ENCODE measurements at places on chromosomes 3 and 15.

DNA sequence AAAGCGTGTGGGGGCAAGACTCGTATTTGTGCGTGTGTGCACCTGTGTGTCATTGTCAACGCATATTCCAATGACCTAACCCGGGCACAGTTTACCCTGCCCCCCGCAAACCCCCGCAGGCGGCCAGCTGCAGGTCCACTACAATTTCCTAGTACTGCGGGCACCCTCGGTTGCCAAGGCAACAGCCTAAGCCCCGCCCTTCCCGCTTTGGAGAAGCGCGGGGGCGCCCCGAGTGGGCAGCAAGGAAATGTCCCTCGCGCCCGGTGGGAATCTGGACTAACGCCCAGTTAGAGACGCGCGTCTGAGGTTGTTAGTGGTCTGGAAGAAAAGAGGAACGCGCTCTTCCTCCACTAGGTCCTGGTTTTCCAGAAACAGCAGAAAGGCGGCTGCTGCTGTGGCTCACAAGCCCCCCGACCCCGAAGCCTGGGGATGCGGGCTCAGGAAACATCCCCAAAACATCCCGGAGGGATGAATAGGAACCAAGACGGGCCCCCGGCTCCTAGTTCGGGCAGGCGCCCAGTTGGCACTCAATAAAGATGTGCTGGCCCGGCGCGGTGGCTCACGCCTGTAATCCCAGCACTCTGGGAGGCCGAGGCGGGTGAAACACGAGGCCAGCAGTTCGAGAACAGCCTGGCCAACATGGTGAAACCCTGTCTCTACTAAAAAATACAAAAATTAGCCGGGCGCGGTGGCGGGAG, 1.1 kb downstream of the ABHD14A start:
- H3K27me3 ChIP-seq: peaks cover 5% of the 10 kb centered on the region
- no peaks in the 10 kb centered on the region for H3K36me3 ChIP-seq
- H3K4me3 ChIP-seq: peak overlapping the region; percentile 89
- H3K27ac ChIP-seq: peak overlapping the region; percentile 88
- H3K4me1 ChIP-seq: peaks cover 43% of the 10 kb centered on the region

DNA sequence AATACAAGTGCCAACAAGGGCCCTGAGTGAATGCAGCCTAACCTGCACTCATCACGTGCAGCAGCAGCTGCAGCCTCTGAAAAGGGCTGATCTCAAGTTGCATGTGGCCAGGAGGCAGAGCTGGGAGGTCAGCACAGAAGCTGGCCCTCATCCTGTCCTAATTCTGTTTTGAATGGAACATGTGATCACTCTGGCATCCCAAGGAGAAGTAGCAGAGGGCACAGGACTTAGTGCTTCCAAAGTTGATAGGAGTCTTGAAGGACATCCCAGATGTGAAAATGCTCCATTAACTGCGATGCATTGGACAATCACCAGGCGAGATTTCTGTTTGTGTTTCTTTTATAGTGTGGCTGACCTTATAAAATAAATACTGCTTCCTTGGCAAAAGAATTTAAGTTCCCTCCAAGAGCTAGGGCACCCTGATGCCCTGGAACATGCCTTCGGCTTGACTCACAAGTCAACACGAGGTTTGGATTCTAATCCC, 31.6 kb upstream of the STAG1 start:
- H3K4me3 ChIP-seq: no peak overlapping the region
- H3K36me3 ChIP-seq: no peaks in the 10 kb centered on the region
- no peak overlapping the region for H3K27ac ChIP-seq
- DNase-seq: no peak
- no peaks in the 10 kb centered on the region for H3K27me3 ChIP-seq

DNA sequence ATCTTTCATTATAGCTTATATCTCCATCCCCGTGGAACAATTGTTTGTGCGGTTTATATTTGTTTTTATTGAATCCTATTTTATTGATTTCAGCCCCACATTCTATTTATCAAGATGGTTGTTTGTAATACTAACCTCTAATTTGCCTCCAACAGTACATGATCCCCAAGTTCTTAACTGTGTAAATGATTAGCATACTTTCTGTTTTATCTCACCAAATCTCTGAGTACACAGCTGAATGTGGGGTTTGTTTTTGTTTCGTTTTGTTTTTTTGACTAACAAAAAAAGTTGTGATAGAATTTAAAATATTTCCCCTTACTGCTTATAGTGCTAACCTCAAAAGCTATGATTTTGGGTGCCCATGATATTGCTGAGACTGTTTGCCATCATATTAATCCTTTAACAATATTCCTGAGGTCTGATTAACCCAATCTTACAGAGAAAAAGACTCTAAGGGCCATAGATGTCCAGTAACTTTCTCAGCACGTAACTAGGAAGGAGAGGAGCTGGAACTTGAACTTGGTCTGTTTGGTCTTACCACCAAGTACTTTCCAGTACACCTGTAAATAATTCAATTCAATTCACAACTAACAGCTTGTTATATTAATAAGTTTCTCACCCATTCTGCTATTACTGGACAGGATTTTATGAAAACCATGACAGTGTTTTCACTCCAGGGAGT, 789.8 kb downstream of the TUSC7 start:
- H3K4me3 ChIP-seq: no peak overlapping the region
- H3K4me1 ChIP-seq: no peaks in the 10 kb centered on the region
- H3K36me3 ChIP-seq: no peaks in the 10 kb centered on the region

DNA sequence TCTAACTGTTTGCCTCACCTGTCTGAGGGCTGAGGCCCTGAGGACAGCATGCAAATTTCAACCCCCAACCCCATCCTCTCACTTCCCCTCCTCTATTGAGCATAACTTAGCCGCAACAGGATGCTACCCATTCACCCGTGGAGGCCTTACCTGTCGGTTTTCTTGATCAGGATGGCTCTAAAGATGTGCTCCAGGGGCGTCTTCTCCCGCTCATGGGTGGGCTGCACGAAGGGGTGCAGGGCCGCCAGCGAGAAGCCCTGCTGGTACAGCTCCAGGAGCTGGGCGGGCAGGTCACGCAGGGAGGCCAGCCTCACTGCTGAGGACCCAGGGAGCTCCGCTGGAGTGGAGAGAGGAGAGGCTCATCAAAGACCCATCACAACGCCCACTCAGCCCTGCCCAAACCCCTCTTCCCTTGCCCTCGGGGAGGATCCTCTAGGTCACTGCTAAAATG, 79.8 kb downstream of the RFTN1 start:
- no peak overlapping the region for H3K4me3 ChIP-seq
- peaks cover 27% of the 10 kb centered on the region for H3K36me3 ChIP-seq
- H3K27me3 ChIP-seq: no peaks in the 10 kb centered on the region
- DNase-seq: no peak

GRCh38 chr15:50065279-50065678, 53.8 kb downstream of the ATP8B4 start:
- H3K4me3 ChIP-seq: peak overlapping the region; percentile 49
- H3K27me3 ChIP-seq: no peaks in the 10 kb centered on the region
- H3K27ac ChIP-seq: peak overlapping the region; percentile 2
- H3K4me1 ChIP-seq: peaks cover 95% of the 10 kb centered on the region
- peaks cover 20% of the 10 kb centered on the region for H3K36me3 ChIP-seq
- no peak for DNase-seq

DNA sequence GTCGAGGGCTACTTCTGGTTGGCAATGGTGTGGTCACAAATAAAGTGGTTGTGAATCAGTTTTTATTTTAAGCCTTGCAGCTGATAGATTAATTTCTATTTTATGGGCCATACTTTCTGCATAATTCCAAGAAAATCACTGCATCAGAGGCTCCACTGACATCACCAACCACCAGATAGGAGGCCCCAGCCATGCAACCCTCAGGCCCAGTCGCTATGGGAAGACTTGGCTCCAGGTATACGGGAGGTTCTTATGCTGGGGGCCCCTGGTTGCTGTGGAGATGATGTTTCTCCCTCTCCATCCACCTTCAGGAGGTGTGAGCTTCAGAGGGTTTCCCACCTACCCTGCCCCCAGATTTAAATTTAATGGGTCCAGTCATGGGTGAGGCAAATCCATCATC, 57.4 kb downstream of the ISG20 start:
- no peak overlapping the region for H3K4me3 ChIP-seq
- no peak overlapping the region for H3K27ac ChIP-seq
- H3K27me3 ChIP-seq: peaks cover 2% of the 10 kb centered on the region
- H3K36me3 ChIP-seq: no peaks in the 10 kb centered on the region

GRCh38 chr15:90553248-90553745, 23.6 kb downstream of the CRTC3 start:
- no peaks in the 10 kb centered on the region for H3K27me3 ChIP-seq
- no peak overlapping the region for H3K4me3 ChIP-seq
- peaks cover 54% of the 10 kb centered on the region for H3K4me1 ChIP-seq
- no peak overlapping the region for H3K27ac ChIP-seq

DNA sequence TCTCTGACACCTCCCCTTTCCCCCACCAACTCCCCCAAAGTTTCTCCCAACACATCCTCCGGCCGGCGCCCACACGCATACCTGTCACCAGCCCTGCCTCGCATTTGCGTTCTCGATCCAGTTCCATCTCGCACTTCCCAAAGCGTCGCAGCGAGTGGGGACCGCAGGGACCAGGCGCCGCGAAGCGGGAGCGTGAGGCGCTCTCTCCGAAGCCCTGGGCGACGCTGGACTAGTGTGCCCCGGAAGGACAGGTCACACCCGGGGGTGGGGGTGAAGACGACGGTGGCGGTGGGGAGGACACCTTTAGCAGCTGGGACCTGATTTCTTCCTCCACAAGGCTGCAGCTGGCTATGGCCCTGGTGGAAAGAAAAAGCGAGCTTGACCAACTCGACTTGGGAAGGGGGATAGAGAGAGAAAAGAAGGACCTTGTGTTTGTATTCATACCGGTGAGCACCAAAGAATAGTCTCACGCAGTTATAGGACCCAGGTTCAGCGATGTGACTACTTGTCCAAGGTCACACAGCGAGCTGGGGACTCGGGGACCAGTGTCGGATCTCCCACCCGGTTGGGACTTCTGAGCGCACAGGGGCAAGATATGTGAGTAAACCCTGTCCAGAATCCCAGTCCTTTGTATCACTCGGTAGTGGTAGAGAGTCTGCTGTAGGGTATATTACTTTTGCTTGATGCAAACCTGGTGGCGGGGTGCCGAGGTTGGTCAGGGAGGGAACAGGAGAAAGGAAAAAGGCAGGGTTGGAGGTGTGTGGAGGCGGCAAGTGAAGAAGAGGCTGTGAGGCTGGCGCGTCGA, 607 bp upstream of the GHSR start:
- peaks cover 11% of the 10 kb centered on the region for H3K36me3 ChIP-seq
- H3K27me3 ChIP-seq: peaks cover 43% of the 10 kb centered on the region
- H3K4me1 ChIP-seq: peaks cover 35% of the 10 kb centered on the region
- peak; percentile 9 for DNase-seq
- H3K4me3 ChIP-seq: peak overlapping the region; percentile 90
- H3K27ac ChIP-seq: no peak overlapping the region

DNA sequence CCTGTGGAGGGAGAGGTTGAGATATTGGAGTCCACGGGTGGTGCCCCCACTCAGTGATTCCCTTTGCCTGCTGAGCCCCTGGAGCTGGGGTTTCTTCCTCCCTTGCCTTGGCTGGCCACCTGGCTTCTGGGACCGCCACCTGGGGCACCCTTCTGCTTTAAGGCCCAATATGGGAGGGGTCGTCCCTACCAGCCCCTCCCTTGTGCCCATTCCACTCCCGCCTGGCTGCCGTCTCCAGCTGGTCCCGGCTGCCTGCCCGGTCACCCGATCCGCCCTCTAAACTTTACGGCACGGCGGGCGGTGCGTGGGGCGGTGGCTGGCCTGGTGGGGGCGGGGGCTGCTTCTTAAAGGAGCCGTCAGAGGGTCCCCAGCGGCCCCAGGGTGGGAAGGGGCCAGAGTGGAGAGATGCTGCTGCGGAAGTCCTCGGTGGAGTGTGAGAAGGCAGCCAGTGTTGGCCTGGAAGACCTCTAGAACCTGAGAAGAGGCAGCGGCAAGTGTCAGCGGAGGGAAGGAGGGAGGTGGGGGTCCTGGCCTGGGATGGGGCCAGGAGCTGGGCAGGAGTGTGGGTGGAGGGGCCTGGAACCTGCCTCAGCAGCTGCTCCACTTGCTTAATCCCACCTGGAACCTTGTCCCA, 1.6 kb upstream of the SEMA3B start:
- no peak for DNase-seq
- peaks cover 4% of the 10 kb centered on the region for H3K4me1 ChIP-seq
- peaks cover 6% of the 10 kb centered on the region for H3K27me3 ChIP-seq
- H3K4me3 ChIP-seq: no peak overlapping the region

DNA sequence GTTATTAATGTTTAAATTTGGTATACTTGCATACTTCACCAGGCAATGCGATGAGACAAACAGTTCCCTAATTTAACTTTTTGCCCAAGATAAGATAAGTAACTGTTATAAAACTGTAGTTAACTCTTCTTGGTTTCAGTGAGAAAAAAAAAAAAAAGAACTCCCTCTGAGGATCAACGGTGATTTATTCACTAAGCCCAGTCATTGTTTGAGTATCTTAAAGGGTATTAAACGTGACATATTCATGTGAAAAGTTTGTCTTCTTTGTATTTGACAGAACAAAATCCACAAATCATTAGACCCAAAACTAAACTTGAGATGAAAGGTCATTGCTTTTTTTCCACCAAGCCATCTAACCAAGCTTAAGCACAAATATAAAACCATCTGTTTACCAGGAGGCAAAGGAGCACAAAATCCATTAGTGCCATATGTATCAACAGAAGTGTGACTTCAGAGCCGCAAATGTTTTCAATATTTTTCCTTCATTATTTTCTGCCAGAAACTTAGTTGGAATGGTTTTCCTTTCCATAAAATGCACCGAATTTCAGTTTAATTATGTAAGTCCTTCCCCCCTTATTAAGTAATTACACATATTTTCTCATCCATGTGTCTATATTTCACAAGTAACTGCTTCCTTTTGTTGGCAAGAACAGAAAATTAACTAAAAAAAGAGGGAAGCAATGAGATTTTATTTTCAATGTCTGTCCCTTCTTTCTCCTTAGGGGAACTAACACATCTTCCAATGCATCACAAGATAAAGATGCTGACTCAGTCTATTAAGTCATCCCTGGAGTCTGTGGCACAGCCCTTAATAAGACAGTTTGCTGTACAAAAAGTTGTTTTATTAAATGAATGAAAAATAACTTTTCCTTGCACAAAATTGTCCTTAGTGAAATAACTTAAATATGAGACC, 92.2 kb upstream of the RAP2B start:
- H3K4me3 ChIP-seq: no peak overlapping the region
- peaks cover 4% of the 10 kb centered on the region for H3K27me3 ChIP-seq
- no peaks in the 10 kb centered on the region for H3K36me3 ChIP-seq
- no peak overlapping the region for H3K27ac ChIP-seq
- no peak for DNase-seq
- peaks cover 2% of the 10 kb centered on the region for H3K4me1 ChIP-seq

GRCh38 chr3:52827441-52827840, 3.0 kb downstream of the ITIH4 start:
- H3K36me3 ChIP-seq: peaks cover 4% of the 10 kb centered on the region
- no peak for DNase-seq
- H3K4me1 ChIP-seq: peaks cover 2% of the 10 kb centered on the region
- H3K27me3 ChIP-seq: peaks cover 2% of the 10 kb centered on the region

GRCh38 chr3:40190056-40190455, 119.5 kb upstream of the EIF1B start:
- H3K27ac ChIP-seq: no peak overlapping the region
- H3K36me3 ChIP-seq: peaks cover 3% of the 10 kb centered on the region
- H3K4me3 ChIP-seq: no peak overlapping the region

- H3K27me3 ChIP-seq: no peaks in the 10 kb centered on the region
- DNase-seq: no peak
- no peak overlapping the region for H3K27ac ChIP-seq
- no peaks in the 10 kb centered on the region for H3K36me3 ChIP-seq
- no peak overlapping the region for H3K4me3 ChIP-seq
Measured at GRCh38 chr3:70518356-70518755, 205.9 kb upstream of the MDFIC2 start.

GRCh38 chr3:16239780-16240179, 25.0 kb downstream of the DPH3 start:
- DNase-seq: no peak
- peaks cover 2% of the 10 kb centered on the region for H3K27me3 ChIP-seq
- no peak overlapping the region for H3K27ac ChIP-seq
- H3K4me3 ChIP-seq: no peak overlapping the region
